Transverse colon (tissue), 4 donors: ENCODE measurements at places on chromosomes 6 and 20. TPM values are rescaled to one million over a fixed set of nuclear protein-coding genes. Genes with fewer than 3 reads are reported as not detected.

GRCh38 chr6:153140299-153140698 lies 9.2 kb upstream of the RGS17 start:
- DNase-seq: no peak

DNA sequence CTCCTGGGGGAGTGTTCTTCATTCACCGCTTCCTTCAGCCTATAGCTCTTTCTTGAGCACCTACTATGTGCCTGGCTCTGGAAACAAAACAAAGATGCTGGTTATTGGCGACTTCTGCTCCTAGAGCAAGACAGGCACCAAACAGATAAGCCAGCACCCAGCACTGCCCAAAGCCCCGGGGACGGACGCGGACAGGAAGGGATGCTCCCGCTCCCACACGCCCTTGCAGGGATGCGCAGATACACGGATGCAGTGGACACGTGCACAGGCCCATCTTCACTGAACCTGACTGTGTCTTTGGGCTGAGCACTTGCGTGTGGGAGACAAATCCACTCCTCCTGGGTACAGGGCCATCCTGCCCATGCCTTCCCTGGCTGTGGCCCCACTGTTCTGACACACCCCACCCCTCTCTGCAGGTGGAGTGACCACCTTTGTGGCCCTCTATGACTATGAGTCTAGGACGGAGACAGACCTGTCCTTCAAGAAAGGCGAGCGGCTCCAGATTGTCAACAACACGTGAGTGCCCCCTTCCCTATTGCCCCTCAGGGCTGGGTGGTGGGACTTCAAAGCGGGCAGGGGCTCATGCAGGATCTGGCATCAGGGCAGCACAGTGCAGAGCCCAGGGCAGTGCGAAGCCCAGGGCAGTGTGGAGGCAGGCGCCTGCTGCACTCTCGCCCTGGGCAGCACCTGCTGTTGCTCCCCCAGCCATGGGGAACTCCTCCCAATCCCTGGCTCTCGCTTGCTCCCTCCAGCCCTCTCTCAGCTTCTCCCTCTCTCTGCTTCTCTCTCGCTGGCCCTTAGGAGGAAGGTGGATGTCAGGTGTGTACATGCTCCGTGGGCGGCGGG lies 39.9 kb downstream of the SRC start:
- no peak for DNase-seq

DNA sequence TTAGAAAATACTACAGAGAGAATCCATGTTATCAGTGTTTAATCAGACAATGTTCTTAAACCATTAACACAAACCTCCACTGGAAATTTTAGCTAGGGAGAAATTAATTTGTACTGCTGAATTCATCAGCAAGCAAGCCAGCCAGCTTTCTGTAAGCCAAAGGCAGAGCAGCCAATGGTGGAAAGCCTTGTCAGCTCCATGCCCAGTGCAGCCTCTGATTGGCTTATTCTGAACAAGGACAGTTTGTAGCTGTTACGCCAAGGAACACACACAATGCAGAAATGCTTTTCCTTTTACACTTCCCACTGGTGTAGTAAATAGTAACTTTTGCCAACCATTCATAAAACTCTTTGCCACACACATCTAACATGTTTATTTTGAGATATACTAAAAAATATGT lies 265.0 kb downstream of the TENT5A start:
- DNase-seq: peak; percentile 14

Gene TNFAIP3
- 26.2 TPM for total RNA-seq

GRCh38 chr6:38085031-38085430 lies 265.5 kb downstream of the ZFAND3 start:
- no peak for DNase-seq

Gene RNF144B
- total RNA-seq: 3.8 TPM

Gene HFE
- 6.7 TPM for total RNA-seq

Gene PHACTR2
- total RNA-seq: 38.6 TPM

Gene TPMT
- 23.9 TPM for total RNA-seq

Gene PTCRA
- total RNA-seq: not detected

DNA sequence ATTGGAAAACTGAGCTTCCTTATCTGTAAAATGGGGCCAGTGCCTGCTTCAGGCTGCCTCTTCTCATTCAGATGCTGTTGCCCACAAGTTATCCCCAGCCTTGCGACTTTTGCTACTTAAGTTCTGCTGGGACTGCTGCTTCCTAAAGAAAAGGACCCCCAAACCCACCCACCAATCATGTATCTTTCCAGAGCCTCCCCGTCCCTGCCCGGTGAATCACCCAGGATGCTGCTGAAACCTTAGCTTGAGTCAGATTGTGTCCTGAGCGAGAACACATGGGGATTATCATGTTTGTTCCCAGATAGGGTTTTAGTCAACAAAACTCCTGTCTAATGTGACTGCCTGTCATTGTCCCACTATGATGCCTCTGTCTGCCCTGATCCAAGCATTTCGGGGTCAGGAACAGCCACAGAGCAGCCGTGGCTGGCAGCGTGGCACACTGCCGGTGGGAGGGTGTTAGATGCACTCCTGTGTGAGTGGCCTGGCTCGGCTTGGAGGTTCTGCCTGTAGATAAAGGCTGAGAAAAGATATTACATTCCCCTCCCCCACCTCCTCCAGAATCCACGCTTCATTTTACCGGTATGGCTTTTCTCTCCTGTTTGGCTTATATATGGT lies 79.9 kb downstream of the TOX2 start:
- no peak for DNase-seq

- DNase-seq: no peak
Measured at GRCh38 chr6:74071214-74071613, 375.2 kb downstream of the CD109 start.
